ENCODE measurements at places on chromosomes 1 and 21.

DNA sequence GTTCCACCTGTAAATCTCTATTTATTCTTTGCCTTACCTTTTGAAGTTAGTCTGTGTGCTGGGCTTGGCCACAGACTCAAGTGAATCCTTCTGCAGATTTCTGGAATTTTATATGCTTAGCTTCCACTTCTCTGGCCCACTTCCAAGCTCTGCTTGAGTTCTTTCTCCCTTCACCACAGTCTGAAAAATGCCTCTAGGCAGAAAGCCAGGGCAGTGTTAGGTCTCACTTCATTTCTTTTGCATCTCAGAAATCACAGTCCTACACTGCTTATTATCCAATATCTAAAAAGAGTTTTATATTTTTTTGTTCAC lies 48.9 kb downstream of the INKA2 start:
- peak; percentile 69 for DNase-seq

DNA sequence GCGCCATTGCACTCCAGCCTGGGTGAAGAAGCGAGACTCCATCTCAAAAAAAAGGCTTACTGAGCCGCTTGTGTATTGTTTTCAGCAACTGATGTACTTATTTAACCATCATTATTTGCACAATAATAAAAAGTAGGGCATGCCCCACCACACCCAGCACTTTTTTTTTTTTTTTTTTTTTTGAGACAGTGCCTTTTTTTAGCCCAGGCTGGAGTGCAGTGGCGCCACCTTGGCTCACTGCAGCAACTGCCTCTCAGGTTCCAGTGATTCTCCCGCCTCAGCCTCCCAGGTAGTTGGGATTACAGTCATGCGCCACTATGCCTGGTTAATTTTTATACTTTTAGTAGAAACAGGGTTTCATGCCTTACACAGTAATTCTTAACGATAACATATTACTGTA lies 12.2 kb upstream of the TRNAU1AP start:
- DNase-seq = no peak

DNA sequence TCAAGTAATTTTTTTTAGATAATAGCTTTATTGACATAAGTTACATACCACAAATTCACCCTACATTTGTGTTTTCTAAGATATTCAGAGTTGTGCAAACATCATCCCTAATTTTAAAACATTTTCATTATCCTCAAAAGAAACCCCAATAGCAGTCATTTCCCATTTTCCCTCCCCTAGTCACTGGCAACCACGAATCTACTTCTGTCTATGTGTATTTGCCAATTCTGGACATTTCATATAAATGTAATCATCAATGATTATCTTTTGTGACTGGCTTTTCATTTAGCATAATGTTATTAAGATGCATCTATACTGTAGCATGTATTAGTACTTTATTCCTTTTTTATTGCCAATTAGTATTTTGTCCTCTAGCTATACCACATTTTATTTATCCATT lies 88.8 kb upstream of the SLFNL1 start:
- no peak for DNase-seq

DNA sequence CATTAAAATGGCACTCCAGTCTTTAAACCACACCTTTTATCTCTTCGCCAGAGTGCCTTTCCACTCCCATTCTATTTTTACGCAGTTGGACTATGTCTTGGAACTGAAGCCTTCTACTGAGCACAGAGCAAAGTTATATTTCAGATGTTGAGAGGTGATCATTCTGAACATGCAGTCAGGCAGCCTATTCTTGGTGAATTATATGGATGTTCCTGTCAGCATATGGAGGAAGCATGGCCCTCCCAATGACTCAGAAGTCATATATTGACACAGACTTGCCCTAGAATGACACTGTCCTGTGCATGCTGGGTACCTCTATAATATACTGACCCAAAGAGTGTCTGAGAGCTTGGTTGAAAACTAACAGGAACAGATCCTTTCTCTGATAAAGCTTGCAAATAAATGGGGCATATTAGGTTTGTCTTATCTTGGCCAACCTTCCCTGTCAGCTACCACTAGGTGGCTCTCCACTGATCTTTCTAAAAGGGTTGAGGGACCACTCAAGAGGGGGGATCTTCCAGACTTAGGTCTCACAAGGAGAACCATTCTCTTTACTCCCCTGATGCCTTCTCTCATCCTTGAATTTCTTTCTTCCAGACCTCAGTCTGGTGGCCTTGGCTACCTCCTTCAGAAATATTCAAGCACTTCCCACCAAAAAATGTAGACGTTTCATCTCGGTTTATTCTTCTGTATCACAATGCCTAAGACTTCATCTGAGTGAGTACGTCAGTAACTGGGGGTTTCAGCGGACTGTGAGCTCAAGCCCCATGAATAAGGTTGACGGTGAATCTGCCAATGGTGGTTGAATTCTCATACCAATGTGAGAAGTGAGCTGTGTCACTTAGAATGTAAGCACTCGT lies 11.8 kb upstream of the ALG14 start:
- no peak for DNase-seq

- DNase-seq = no peak
These were observed 76.0 kb downstream of the NRIP1 start for GRCh38 chr21:14988760-14989159.

DNA sequence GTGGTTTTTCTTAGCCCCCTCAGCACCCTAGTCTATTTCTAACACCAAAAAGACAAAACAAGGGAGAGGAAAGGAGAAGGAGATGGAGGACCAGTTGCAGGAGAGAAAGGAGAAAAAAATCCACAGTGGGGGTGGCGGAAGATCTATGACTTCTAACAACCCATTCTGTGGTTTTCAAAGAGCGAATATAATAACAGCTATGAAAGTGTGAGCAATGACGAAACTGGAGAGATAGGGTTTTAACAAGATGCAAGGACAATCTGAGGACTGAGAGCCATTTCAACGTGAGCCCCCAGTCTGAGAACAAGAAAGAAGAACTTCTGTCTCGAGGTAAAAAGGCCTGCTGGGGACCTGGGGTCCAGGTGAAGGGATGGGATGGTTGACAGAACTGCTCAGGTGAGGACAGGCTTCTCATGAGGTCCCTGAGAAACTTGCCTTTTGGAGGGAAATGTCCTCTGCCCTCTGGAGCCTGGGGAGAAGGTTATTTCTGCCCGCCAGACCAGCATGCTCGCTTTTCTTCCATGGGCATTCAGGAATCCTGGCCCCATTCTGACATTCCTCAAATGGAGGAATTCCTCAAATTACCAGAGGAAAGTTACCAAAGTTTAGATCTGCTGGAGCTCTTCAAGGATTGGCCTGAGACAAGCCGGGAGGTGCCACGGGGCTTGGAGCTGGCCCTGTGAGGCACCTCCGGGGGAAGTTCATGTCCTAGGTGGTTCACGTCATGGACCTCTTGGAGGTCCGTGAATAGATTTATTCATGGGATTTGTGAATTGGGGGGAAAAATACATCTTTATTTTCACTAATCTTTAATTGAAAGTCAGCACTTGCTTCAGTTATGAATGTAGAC lies at the start of gene CD160:
Gene CD160 (plus strand): TSS at position 270 of the 850 bp plus-strand sequence. CDS start 8,829 bp downstream, outside the sequence.
- DNase-seq = no peak

DNA sequence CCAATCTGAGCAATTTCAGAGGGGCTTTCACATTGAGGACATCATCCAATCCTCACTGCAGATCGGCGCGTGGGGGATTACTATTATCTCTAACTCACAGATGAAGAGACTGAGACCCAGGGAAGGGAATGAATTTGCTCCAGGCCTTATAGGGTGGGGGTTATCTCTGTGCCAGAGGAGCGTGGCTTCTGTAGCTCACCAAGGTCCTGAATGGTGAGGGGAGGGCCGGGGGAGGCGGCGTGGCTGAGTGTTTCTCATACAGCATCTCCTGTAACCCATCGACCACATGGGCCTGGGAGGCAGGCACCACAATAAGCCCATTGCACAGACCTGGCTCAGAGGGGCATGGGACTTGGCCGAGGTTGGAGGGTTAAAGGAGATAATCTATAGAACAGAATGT lies 143.0 kb upstream of the KLHDC7A start:
- DNase-seq = no peak

GRCh38 chr21:18356801-18357200 lies 46.8 kb downstream of the TMPRSS15 start:
- no peak for DNase-seq

- DNase-seq = no peak
These were observed 73.0 kb upstream of the EXO1 start for GRCh38 chr1:241775021-241775420.

GRCh38 chr1:23751050-23751814 lies 8.0 kb downstream of the ELOA start:
- DNase-seq = no peak

DNA sequence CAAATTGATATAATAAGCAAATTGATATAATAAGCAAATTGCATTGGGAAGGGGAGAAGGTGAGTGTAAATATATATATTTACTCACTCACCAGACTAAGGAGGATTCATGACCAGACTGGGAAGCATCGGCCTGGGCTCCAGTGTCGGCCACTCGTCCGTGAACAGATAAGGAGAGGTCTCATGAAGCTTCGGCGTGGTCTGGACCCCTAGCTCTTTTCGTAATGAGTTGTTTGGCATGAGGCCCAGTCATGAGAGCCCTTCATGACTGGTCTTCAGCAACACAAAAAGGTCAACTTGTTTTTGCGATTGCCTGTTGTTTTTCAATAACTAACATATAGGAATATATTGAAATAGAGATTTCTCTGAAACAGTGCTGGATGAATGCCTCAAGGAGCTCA lies 222.9 kb upstream of the KCNK2 start:
- DNase-seq = no peak

- DNase-seq = no peak
These were observed 57.2 kb upstream of the COL6A2 start for GRCh38 chr21:46040707-46041106.

- DNase-seq = no peak
These were observed 433.0 kb downstream of the PTPRU start for GRCh38 chr1:29669158-29669871.

DNA sequence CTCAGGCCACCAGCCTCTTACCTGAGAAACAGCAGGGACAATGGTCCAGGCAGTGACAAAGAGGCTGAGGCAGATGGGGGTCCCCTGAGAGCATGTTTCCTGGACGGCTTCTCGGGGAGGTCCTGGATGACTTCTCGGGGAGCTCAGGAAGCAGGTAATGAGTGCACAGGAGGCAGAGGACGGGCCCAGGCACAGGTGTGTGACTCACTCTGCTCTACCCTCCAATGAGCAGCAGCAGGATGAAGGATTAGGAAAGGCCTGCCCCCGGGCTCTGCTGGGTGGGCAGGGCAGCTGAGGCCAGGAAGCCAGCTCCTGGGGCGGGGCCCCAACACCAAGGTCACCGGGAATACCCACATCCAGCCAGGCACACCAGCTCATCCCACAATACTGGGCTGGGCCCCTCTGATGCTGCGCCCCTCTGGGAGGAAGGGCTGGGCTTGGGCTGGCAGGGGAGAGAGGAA lies 17.2 kb upstream of the PTAFR start:
- DNase-seq = no peak

DNA sequence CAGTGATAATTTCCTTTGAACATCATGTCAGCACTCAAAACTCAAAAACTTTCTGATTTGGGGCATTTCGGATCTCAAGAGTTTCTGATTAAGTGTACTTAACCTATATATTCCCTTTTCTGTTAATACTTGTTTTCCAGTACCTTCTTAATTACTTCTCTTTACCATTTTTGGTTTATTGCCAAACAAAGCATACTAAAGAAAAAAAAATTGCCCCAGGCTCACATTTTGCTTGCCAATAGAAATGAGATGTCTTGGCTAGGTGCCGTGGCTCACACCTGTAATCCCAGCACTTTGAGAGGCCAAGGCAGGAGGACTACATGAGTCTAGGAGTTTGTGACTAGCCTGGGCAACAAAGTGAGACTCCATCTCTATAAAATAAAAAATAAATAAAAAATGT lies 4.8 kb downstream of the PSMD4 start:
- no peak for DNase-seq

GRCh38 chr1:226373376-226373775 lies 34.5 kb downstream of the PARP1 start:
- DNase-seq = no peak

DNA sequence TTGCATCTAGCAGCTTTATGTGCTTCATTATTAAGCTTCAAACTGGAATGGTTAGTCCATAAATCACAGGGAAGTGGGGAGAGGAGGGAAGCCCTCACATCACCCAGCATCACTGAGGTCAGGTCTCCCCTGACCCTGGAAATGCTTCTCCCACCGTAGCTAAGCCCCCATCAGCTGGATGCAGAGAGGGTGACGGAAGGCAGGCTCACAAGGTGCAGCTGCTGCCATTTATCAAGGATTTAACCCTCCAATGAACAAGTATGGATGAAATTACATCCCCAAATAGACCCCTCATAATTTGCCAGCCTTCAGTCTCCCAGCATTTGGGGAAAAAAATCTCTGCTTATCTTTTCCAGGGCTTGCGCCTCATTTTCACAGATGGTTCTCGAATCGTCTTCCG lies 60.8 kb downstream of the PGM1 start:
- no peak for DNase-seq

- DNase-seq = no peak
These were observed 336.8 kb upstream of the SGIP1 start for GRCh38 chr1:66197120-66197519.

- peak; percentile 42 for DNase-seq
These were observed 28.8 kb upstream of the SLC19A1 start for GRCh38 chr21:45570826-45571601.

- DNase-seq = no peak
These were observed 56.0 kb upstream of the GPR52 start for GRCh38 chr1:174391716-174392115.

DNA sequence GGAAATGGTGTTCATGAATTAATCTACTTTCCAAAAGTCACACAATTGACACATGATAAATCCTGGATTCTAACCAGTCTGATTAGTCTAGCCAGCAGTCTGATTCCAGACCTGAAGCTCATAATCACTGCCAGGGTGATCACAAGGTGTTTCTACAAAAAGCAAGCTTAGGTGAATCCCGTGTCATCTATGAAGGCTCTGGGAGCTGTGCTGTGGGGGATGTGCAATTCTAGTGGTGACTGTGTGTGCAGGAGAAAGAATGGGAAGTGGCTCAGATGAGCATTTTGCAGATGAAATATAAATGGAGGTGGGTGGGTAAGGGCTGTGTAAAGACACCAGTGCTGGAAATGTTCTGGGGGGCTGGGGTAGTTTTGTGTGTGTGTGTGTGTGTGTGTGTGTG lies 1.8 kb upstream of the NPPB start:
- DNase-seq = no peak

GRCh38 chr1:203796236-203796605 lies 798 bp downstream of the ZBED6 start:
- DNase-seq = peak; percentile 42

- DNase-seq = no peak
These were observed 95.6 kb upstream of the TSPAN2 start for GRCh38 chr1:115184951-115185331.

DNA sequence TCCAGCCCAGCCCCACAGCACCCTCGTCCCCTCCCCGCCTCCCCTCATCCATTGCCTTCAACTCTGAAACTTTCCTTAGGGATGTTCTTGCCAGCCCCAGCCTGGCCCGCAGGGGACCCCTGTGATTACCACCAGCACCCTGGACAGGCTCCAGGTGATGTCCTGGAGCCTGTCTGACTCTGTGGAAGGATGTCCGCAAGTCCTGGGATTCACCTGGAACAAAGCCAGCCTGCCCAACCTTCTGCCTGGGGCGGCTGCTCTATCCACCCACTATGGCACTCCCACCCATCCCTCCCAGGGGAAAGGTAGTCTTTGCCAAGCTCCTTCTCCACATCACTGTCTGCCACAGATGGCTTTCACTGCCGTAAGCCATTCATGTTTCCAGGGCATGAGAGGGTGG lies 24.4 kb upstream of the PTPRF start:
- DNase-seq = no peak

- no peak for DNase-seq
These were observed 5.4 kb upstream of the TOE1 start for GRCh38 chr1:45334308-45335245.

- DNase-seq = no peak
These were observed 16.7 kb downstream of the FMO3 start for GRCh38 chr1:171107262-171107940.

- DNase-seq = peak; percentile 10
These were observed 89.7 kb downstream of the DMRTA2 start for GRCh38 chr1:50333595-50333974.

Data from hindlimb muscle (tissue), 1 donor.